Activated CD4-positive, alpha-beta memory T cell treated with anti-CD3 and anti-CD28 coated beads for 36 hours (primary cell): ENCODE measurements at places on chromosomes 11 and 22.

GRCh38 chr11:36703055-36703404, 105.0 kb upstream of the RAG2 start:
- no peaks in the 10 kb centered on the region for H3K36me3 ChIP-seq
- H3K4me3 ChIP-seq: no peak overlapping the region
- H3K4me1 ChIP-seq: peaks cover 5% of the 10 kb centered on the region
- peaks cover 22% of the 10 kb centered on the region for H3K27me3 ChIP-seq
- peak; percentile 16 for DNase-seq

GRCh38 chr11:86869966-86870570, 69.7 kb downstream of the PRSS23 start:
- no peak overlapping the region for H3K4me3 ChIP-seq
- H3K36me3 ChIP-seq: no peaks in the 10 kb centered on the region
- H3K27ac ChIP-seq: no peak overlapping the region
- H3K4me1 ChIP-seq: no peaks in the 10 kb centered on the region
- no peaks in the 10 kb centered on the region for H3K27me3 ChIP-seq

GRCh38 chr22:23193882-23194281, 13.6 kb downstream of the BCR start:
- H3K27me3 ChIP-seq: no peaks in the 10 kb centered on the region
- peaks cover 5% of the 10 kb centered on the region for H3K36me3 ChIP-seq
- no peak for DNase-seq
- H3K4me3 ChIP-seq: no peak overlapping the region

DNA sequence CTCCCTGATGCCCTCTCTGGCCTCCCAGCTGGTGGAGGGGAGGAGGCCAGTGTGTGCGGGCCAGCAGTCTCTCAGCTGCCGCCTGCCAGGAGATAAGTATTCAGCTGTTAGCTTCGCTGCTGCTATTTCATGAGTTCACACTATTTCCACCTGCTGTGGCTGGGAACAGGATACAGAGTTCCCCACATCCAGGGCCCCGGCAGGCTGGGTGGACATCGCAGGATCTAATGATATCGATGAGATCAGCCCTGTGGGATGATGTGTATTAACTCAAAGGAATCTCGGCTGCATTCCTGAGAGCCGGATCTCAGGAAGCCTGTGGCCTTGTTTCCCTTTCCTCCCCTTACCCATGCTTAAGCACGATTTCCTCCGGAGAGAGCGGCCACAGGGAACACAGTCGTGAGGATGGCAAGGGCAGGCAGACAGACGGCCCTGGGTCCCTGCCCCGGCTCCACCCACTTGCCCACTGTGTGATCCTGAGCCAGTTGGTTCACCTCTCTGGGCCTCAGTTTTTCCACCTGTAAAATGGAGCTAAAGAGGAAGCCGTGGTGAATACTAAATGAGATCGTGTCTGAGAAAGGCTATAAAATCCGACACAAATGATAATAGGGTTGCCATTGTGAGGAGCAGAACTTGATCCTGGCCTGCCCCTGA, 6.5 kb upstream of the PVALB start:
- H3K27ac ChIP-seq: no peak overlapping the region
- H3K4me1 ChIP-seq: peaks cover under 1% of the 10 kb centered on the region
- peaks cover 20% of the 10 kb centered on the region for H3K27me3 ChIP-seq
- H3K4me3 ChIP-seq: no peak overlapping the region
- no peak for DNase-seq

GRCh38 chr11:76131671-76132631, 74.4 kb downstream of the WNT11 start:
- peaks cover 2% of the 10 kb centered on the region for H3K36me3 ChIP-seq
- no peak overlapping the region for H3K27ac ChIP-seq
- H3K4me1 ChIP-seq: peaks cover 27% of the 10 kb centered on the region
